Liver (tissue), 10 donors: ENCODE measurements at places on chromosomes 5 and 9. TPM values are rescaled to one million over a fixed set of nuclear protein-coding genes. Genes with fewer than 3 reads are reported as not detected.

DNA sequence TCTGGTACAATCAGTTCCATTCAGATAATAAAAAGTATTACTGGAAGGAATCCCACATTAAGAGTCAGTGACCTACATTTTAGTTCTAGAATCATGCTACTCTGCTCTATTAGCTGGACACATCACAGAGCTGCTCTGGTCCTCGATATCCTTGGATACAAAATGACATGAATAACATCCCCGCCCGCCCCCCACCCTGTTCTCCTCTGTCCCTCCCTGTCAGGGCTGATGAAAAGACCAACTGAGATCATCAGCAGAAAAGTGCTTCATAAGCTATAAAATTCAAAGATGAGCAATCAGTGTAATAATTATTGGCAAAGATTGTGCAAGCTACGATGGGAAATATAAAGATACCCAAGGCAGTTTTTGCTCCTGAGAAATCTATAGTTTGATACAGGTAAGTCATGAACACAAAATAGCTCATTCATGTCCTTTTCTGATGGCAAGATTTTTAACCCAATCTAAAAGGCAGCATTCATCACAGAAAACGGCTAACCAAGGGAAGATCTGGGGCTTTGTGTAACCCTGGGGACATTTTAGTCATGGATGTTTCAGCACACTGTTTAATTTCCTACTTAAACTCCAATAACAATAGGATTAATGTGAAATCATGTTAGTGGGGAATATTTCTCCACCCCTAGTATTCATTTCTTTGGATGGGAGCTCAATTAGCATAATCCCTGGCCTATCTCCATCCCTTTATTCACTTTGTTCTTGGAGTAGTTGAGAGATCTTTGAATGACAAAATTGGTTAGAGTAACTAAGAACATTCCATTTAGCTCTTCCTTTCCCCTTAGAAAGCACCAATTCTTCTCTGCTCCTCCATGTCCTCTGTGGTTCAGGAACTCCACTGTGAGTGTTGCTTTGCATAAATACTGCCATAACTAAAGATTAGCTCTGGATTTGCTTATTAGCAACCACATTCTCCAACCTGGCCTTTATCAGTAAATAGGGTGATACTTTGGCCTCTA, 459.4 kb upstream of the GRIA1 start:
- no peaks in the 10 kb centered on the region for H3K36me3 ChIP-seq
- no peaks in the 10 kb centered on the region for H3K4me1 ChIP-seq
- no peak overlapping the region for H3K27ac ChIP-seq
- no peaks in the 10 kb centered on the region for H3K27me3 ChIP-seq
- no peak for DNase-seq

DNA sequence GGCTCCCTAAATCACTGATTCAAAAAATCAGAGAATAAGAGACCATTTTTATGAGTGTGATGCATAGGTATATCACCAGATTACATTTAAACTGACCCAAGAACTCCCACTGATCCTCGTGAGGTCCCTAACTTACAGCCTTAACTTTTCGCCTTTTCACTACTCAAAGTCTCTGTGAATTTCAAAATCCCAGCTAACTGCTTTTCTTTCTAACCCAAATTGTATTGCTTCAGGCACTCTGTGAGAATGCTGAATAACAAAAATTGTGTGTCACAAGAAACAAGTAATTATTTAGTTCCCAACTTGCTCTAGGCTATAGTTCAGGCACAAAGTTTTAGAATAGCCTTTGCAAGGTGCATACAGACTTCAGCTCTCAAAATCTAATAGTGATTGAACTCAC, 368.6 kb downstream of the CHSY3 start:
- H3K36me3 ChIP-seq: no peaks in the 10 kb centered on the region
- H3K27ac ChIP-seq: no peak overlapping the region
- no peaks in the 10 kb centered on the region for H3K27me3 ChIP-seq
- no peaks in the 10 kb centered on the region for H3K4me1 ChIP-seq
- DNase-seq: no peak
- H3K4me3 ChIP-seq: no peak overlapping the region

C7 gene
- 268 TPM for total RNA-seq

DNA sequence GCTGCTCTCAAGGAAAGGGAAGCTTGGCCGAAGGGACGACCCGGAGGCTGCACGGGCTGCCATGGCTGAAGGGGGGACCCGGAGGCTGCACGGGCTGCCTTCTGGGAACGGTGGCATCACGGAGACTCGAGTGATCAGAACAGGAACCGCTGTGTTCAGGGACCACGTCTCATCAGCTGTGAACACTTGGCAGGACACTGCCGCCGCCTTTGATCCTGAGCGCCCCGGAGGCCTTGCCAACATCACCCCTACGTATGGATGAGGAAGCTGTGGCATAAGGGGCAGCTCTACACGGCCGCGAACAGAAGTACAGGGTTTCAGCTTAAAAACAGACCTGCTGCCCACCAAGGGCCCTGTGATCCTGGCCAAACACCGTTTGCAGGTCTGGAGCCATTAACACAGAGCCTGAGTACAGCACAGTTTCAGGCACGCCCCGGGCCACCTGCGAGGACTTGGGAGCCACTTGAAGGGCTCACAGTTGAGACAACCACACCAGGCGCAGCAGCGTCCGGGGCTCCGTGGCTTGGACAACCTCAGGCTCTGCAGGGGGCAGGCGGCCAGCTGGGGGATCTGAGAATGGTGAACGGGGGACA, 23.9 kb upstream of the TERT start:
- H3K27me3 ChIP-seq: no peaks in the 10 kb centered on the region
- H3K4me3 ChIP-seq: no peak overlapping the region
- peaks cover 36% of the 10 kb centered on the region for H3K36me3 ChIP-seq

DNA sequence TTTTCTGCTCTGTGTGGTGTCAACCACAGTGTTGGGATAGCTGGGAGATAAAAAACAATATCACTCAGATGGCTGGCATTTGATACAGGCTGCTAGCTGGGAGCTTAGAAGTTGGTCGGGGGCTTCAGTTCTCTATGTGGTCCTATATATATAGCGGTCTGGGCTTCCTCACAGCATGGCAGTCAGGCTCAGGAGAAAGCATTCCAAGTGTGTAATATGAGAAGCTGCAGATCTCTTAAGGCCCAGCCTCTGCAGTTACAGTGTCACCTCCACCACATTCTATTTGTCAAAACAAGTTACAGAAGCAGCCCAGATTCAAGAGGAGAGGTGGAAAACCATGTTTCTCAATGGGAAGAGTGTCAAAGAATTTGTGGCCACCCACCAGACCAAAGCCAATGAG, 108.1 kb upstream of the NIPBL start:
- H3K27ac ChIP-seq: no peak overlapping the region
- H3K36me3 ChIP-seq: no peaks in the 10 kb centered on the region
- no peak for DNase-seq
- no peaks in the 10 kb centered on the region for H3K4me1 ChIP-seq
- no peaks in the 10 kb centered on the region for H3K27me3 ChIP-seq

- DNase-seq: no peak
- no peaks in the 10 kb centered on the region for H3K27me3 ChIP-seq
- H3K36me3 ChIP-seq: no peaks in the 10 kb centered on the region
- H3K4me3 ChIP-seq: no peak overlapping the region
Observed at GRCh38 chr9:76231001-76231400, 163.2 kb downstream of the RFK start.

- no peaks in the 10 kb centered on the region for H3K27me3 ChIP-seq
- no peak overlapping the region for H3K4me3 ChIP-seq
- no peak for DNase-seq
- H3K36me3 ChIP-seq: no peaks in the 10 kb centered on the region
- H3K27ac ChIP-seq: no peak overlapping the region
Observed at GRCh38 chr5:161047024-161047423, 195.0 kb upstream of the ATP10B start.

NUDCD2 gene
- total RNA-seq: 4.0 TPM

GABRA1 gene
- total RNA-seq: not detected

FOXD4 gene
- total RNA-seq: 0.17 TPM

ARID3C gene
- total RNA-seq: 2.6 TPM

GRCh38 chr9:86751207-86751606, 196.1 kb downstream of the GAS1 start:
- H3K27me3 ChIP-seq: no peaks in the 10 kb centered on the region
- H3K4me3 ChIP-seq: no peak overlapping the region
- H3K4me1 ChIP-seq: no peaks in the 10 kb centered on the region
- DNase-seq: no peak

DNA sequence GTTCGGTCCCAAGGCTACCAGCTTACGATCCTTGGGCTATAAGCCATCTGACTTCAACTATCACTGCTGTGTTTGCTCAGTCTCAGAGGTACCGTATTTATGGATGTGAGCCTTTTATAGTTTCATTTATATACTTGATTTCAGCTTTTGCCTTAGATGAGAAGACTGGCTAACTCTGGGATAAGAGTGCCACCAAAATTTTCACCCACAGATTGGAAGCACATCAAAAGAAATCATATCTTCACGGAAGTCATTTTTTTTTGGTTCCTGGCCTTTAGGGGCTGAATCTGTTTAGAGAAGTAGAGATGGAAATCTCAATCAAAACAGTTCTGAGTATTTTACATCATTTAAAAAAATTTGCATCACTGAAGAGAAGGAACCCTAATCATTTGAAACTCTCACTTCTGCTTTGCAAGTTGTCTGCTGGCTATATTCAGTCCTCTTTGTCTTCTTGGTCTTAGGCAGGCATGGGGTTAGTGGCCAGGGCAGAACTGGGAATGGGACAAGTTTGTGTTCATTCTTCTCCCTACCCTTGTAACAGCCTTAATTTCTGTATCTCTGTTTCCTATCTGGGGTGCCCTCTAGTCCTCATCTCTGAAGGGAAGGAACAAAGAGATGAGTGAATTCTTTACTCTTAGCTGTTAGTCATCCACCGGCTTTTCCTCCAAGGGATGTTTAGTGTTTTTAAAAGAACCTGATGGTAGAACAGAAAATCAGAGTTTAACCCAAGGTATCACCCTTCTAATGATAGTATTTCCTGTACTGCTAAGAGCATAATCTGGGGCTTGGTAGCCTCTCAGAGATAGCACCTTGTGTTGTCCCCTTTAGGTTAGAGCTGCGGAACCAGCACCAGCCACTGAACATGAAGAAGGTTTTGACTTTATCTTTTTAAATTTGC, 14.1 kb upstream of the TNFAIP8 start:
- H3K27ac ChIP-seq: no peak overlapping the region
- H3K36me3 ChIP-seq: no peaks in the 10 kb centered on the region
- no peaks in the 10 kb centered on the region for H3K4me1 ChIP-seq
- DNase-seq: no peak

DNA sequence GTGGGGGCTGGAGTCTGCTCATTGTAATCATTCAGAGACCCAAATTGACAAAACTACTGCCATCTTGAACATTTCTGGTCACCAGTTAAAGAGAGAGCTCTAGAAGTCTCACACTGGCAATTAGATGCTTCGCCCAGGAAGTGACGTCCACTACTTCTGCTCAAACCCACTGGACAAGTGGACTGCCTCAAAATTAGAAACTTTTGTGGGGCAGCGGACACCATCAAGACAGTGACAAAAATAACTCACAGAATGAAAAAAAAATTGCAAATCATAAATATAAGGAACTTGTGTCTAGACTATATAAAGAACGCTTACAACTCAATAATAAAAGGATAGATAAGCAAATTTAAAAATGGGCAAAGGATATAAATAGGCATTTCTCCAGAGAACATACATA, 9.8 kb upstream of the SLC46A2 start:
- H3K36me3 ChIP-seq: no peaks in the 10 kb centered on the region
- H3K27ac ChIP-seq: no peak overlapping the region
- DNase-seq: no peak
- no peak overlapping the region for H3K4me3 ChIP-seq
- H3K4me1 ChIP-seq: no peaks in the 10 kb centered on the region

GRCh38 chr5:69454460-69455249, 37.9 kb upstream of the OCLN start:
- peak overlapping the region; percentile 86 for H3K27ac ChIP-seq
- H3K27me3 ChIP-seq: no peaks in the 10 kb centered on the region
- no peaks in the 10 kb centered on the region for H3K36me3 ChIP-seq
- H3K4me3 ChIP-seq: no peak overlapping the region
- no peak for DNase-seq
- H3K4me1 ChIP-seq: peaks cover 23% of the 10 kb centered on the region

NOXA1 gene
- total RNA-seq: 2.4 TPM

- H3K4me3 ChIP-seq: no peak overlapping the region
- no peaks in the 10 kb centered on the region for H3K36me3 ChIP-seq
- peaks cover 59% of the 10 kb centered on the region for H3K4me1 ChIP-seq
- DNase-seq: no peak
- no peaks in the 10 kb centered on the region for H3K27me3 ChIP-seq
Observed at GRCh38 chr9:136695435-136695895, 8.2 kb upstream of the AGPAT2 start.

GRCh38 chr9:95629585-95629984, 112.8 kb upstream of the PTCH1 start:
- no peaks in the 10 kb centered on the region for H3K36me3 ChIP-seq
- H3K4me3 ChIP-seq: no peak overlapping the region
- H3K27me3 ChIP-seq: no peaks in the 10 kb centered on the region
- DNase-seq: no peak

HSPB3 gene
- not detected for total RNA-seq

DNA sequence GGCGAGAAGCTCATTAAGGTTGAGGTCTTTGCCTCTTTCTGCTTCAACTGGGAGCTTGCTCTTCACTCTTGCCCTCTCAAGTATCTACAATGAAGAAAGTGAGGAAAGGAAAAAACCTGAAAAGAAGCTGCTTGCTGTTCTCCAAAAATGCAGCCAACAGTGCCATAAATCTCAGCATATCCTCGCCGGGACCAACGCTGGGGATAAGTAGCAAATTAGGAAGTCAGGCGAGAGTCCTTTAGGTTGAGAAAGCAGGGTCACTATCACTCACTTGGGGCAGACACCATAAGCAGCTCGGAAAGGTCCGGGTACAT, 399 bp downstream of the NUP155 start:
- H3K27ac ChIP-seq: peak overlapping the region; percentile 65
- no peak for DNase-seq

MAML1 gene
- 7.6 TPM for total RNA-seq

DNA sequence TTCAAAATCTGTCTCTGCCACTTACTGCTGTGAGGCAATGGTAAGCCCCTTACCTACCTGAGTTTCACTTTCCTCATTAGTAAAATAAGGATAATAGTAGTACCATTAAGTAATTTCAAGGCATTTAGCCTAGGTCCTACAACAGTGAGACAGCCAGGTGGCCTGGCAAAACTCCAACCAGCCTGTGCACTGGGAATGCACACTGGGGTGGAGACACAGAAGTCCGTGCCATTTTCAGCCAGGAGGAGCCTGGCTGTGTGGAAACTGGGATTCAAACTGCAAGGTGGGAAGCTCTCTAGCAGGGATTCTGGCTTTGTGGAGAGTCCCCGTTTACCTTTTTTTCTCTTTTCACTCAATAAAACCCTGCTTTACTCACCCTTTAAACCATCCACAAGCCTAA, 630.4 kb downstream of the PRELID2 start:
- no peak overlapping the region for H3K4me3 ChIP-seq
- DNase-seq: no peak
- no peaks in the 10 kb centered on the region for H3K4me1 ChIP-seq
- H3K36me3 ChIP-seq: no peaks in the 10 kb centered on the region

LRRC19 gene
- total RNA-seq: 1.8 TPM

FOXD1 gene
- not detected for total RNA-seq

DNA sequence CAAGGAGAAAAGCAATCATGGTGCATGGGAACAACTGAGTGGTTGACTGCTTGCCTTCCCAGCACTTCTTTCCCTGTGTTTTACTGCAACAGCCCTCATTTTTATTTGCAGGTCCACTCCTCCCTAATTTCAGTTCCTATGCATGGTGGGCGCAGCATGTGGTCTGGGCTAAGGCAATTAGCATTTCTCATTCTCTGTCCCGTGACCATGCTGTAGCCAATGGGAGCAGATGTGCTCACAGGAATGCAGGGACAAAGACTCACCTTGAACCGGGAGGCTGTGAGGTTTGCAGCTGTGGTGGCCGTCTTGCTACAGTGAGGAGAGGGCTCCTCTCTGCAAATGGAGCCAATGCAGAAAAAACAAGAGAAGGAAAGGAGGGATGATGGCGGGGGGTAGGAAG, 315.5 kb downstream of the SLIT3 start:
- no peaks in the 10 kb centered on the region for H3K4me1 ChIP-seq
- DNase-seq: no peak
- no peaks in the 10 kb centered on the region for H3K36me3 ChIP-seq
- H3K27me3 ChIP-seq: no peaks in the 10 kb centered on the region
- H3K27ac ChIP-seq: no peak overlapping the region
- H3K4me3 ChIP-seq: no peak overlapping the region
